Spinal cord (tissue), 10 donors: ENCODE measurements at places on chromosomes 12 and 14. TPM values are rescaled to one million over a fixed set of nuclear protein-coding genes. Genes with fewer than 3 reads are reported as not detected.
A peak's percentile ranks its signal among the peaks of the same experiment; 100 is the strongest.

GRCh38 chr14:57822081-57822480 is 43.8 kb downstream of the SLC35F4 start:
- H3K27ac ChIP-seq: no peak overlapping the region
- H3K4me1 ChIP-seq: no peaks in the 10 kb centered on the region
- H3K36me3 ChIP-seq: no peaks in the 10 kb centered on the region
- DNase-seq: no peak

- no peak overlapping the region for H3K27ac ChIP-seq
- no peak for DNase-seq
- H3K36me3 ChIP-seq: no peaks in the 10 kb centered on the region
- no peak overlapping the region for H3K4me3 ChIP-seq
- H3K4me1 ChIP-seq: peaks cover 18% of the 10 kb centered on the region
These were observed 35.3 kb downstream of the VWF start for GRCh38 chr12:6088921-6089747.

GRCh38 chr12:74476234-74476633 is 61.4 kb upstream of the ATXN7L3B start:
- DNase-seq: no peak
- no peak overlapping the region for H3K27ac ChIP-seq
- no peaks in the 10 kb centered on the region for H3K27me3 ChIP-seq
- no peak overlapping the region for H3K4me3 ChIP-seq
- no peaks in the 10 kb centered on the region for H3K4me1 ChIP-seq

- no peak for DNase-seq
- H3K4me3 ChIP-seq: no peak overlapping the region
- no peaks in the 10 kb centered on the region for H3K27me3 ChIP-seq
- H3K4me1 ChIP-seq: no peaks in the 10 kb centered on the region
- H3K36me3 ChIP-seq: no peaks in the 10 kb centered on the region
These were observed 212.6 kb downstream of the SLC16A7 start for GRCh38 chr12:59808317-59808910.

DNA sequence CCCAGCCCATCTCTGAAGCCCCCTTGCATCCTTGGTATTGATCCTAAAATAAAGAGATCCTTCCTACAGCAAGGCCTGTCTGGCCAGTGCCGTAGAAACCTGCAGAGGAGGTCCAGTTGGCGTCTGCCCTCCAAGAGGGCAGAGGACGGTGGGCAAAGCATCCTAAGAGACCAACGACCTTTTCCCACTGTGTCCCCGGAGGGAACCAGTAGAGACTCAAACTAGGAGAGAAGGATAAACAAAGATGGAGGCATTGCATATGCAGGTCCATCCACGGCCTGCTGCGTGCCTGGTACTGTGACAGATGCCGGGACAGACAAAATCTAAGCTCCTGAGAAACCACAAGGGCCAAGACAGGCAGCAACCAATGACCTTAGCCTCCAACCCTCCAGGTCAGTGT is 3.8 kb downstream of the NCKAP5L start:
- no peak overlapping the region for H3K27ac ChIP-seq
- peaks cover 32% of the 10 kb centered on the region for H3K36me3 ChIP-seq
- peaks cover 51% of the 10 kb centered on the region for H3K4me1 ChIP-seq
- DNase-seq: no peak
- no peaks in the 10 kb centered on the region for H3K27me3 ChIP-seq

- no peak overlapping the region for H3K27ac ChIP-seq
- no peaks in the 10 kb centered on the region for H3K27me3 ChIP-seq
- H3K4me3 ChIP-seq: no peak overlapping the region
- no peak for DNase-seq
- H3K36me3 ChIP-seq: peaks cover 74% of the 10 kb centered on the region
These were observed 8.7 kb downstream of the SLC48A1 start for GRCh38 chr12:47781479-47782371.

- H3K27ac ChIP-seq: no peak overlapping the region
- H3K4me3 ChIP-seq: no peak overlapping the region
- DNase-seq: no peak
- no peaks in the 10 kb centered on the region for H3K27me3 ChIP-seq
- peaks cover 64% of the 10 kb centered on the region for H3K4me1 ChIP-seq
These were observed 18.3 kb upstream of the ZFP36L1 start for GRCh38 chr14:68811171-68811570.

GRCh38 chr14:99263564-99264330 is 8.2 kb downstream of the BCL11B start:
- H3K4me3 ChIP-seq: no peak overlapping the region
- peaks cover 43% of the 10 kb centered on the region for H3K4me1 ChIP-seq
- no peak for DNase-seq
- H3K36me3 ChIP-seq: no peaks in the 10 kb centered on the region

GRCh38 chr12:12693111-12693671 is 2.8 kb downstream of the GPR19 start:
- DNase-seq: no peak
- no peak overlapping the region for H3K27ac ChIP-seq
- no peaks in the 10 kb centered on the region for H3K27me3 ChIP-seq
- H3K4me1 ChIP-seq: no peaks in the 10 kb centered on the region

GRCh38 chr12:14167005-14167628 is 185.7 kb upstream of the GRIN2B start:
- DNase-seq: peak; percentile 49
- no peak overlapping the region for H3K27ac ChIP-seq
- no peaks in the 10 kb centered on the region for H3K27me3 ChIP-seq
- no peak overlapping the region for H3K4me3 ChIP-seq
- no peaks in the 10 kb centered on the region for H3K36me3 ChIP-seq
- no peaks in the 10 kb centered on the region for H3K4me1 ChIP-seq

GRCh38 chr14:96423446-96424108 is 31.6 kb downstream of the AK7 start:
- peak overlapping the region; percentile 21 for H3K4me3 ChIP-seq
- DNase-seq: no peak
- no peak overlapping the region for H3K27ac ChIP-seq
- H3K36me3 ChIP-seq: no peaks in the 10 kb centered on the region
- peaks cover 9% of the 10 kb centered on the region for H3K4me1 ChIP-seq

GRCh38 chr12:76020731-76021672 is 10.6 kb downstream of the PHLDA1 start:
- no peak for DNase-seq
- no peaks in the 10 kb centered on the region for H3K27me3 ChIP-seq
- H3K4me1 ChIP-seq: no peaks in the 10 kb centered on the region

- peaks cover 13% of the 10 kb centered on the region for H3K27me3 ChIP-seq
- no peak overlapping the region for H3K4me3 ChIP-seq
- no peak overlapping the region for H3K27ac ChIP-seq
- peaks cover 56% of the 10 kb centered on the region for H3K4me1 ChIP-seq
These were observed 82.1 kb downstream of the KIF26A start for GRCh38 chr14:104220215-104221070.

The TMEM132C gene
- polyA plus RNA-seq: 23.4 TPM

The TAS2R31 gene
- polyA plus RNA-seq: 0.82 TPM

The KRT2 gene
- 0.18 TPM for polyA plus RNA-seq

The GZMB gene
- 0.30 TPM for polyA plus RNA-seq

The NAV3 gene
- 41.9 TPM for polyA plus RNA-seq

The ACIN1 gene
- 196 TPM for polyA plus RNA-seq

The LRP1-AS gene
- polyA plus RNA-seq: 2.3 TPM
